ENCODE measurements at places on chromosomes 11 and 22. TPM values are rescaled to one million over a fixed set of nuclear protein-coding genes. Genes with fewer than 3 reads are reported as not detected.

Gene APOBEC3F
- total RNA-seq = not detected

Gene SLC22A9
- total RNA-seq = 0.43 TPM

Gene SLC22A6
- total RNA-seq = not detected

Gene BRSK2
- 0.76 TPM for total RNA-seq

Gene SHISA8
- not detected for total RNA-seq

Gene TRIM5
- 16.6 TPM for total RNA-seq

Gene CACNA1I
- 0.03 TPM for total RNA-seq

Gene ACCS
- total RNA-seq = 18.5 TPM

Gene CLMP
- total RNA-seq = not detected

Gene YPEL1
- total RNA-seq = 4.2 TPM

Gene APOA1
- not detected for total RNA-seq

Gene OR8A1
- not detected for total RNA-seq

Gene NXPE2
- total RNA-seq = not detected

Gene CCDC89
- total RNA-seq = 0.13 TPM

Gene ANO3
- total RNA-seq = under 0.01 TPM

Gene GLB1L2
- 79.0 TPM for total RNA-seq

Gene VWCE
- not detected for total RNA-seq

Gene IFITM10
- 4.1 TPM for total RNA-seq

Gene CDC45
- 71.3 TPM for total RNA-seq

Gene FAM118B
- total RNA-seq = 20.8 TPM

Gene BTG4
- total RNA-seq = not detected

Gene A4GALT
- 36.6 TPM for total RNA-seq

Gene BEST1
- total RNA-seq = not detected

Gene OLFML1
- total RNA-seq = not detected

Gene NRGN
- total RNA-seq = 12.4 TPM

Gene FXYD6
- total RNA-seq = not detected

Gene MRGPRX3
- total RNA-seq = not detected

Gene ACTN3
- not detected for total RNA-seq

Gene PNPLA3
- total RNA-seq = 0.15 TPM

Gene PANX3
- not detected for total RNA-seq

Gene PNPLA5
- total RNA-seq = not detected

Gene NEFH
- not detected for total RNA-seq

Gene FOXRED2
- 13.0 TPM for total RNA-seq

Gene TMPRSS13
- 2.8 TPM for total RNA-seq

Gene APOL6
- 6.3 TPM for total RNA-seq

Gene CRYBB3
- total RNA-seq = not detected

Gene MYOD1
- not detected for total RNA-seq

Gene MCAM
- 9.9 TPM for total RNA-seq

Gene CAVIN3
- not detected for total RNA-seq

Gene CSTPP1
- total RNA-seq = 45.7 TPM

Gene C11orf87
- not detected for total RNA-seq

Gene TBX10
- 5.4 TPM for total RNA-seq

Gene HBB
- not detected for total RNA-seq

Gene EXPH5
- total RNA-seq = 10.6 TPM

Gene GAB4
- total RNA-seq = not detected

Gene PTGDR2
- 0.41 TPM for total RNA-seq

Gene PVALB
- total RNA-seq = not detected

Gene OR4D5
- total RNA-seq = not detected

Gene DDX25
- not detected for total RNA-seq
